Central memory CD8-positive, alpha-beta T cell (primary cell): ENCODE measurements at places on chromosomes 6 and 20.
A peak's percentile ranks its signal among the peaks of the same experiment; 100 is the strongest.

DNA sequence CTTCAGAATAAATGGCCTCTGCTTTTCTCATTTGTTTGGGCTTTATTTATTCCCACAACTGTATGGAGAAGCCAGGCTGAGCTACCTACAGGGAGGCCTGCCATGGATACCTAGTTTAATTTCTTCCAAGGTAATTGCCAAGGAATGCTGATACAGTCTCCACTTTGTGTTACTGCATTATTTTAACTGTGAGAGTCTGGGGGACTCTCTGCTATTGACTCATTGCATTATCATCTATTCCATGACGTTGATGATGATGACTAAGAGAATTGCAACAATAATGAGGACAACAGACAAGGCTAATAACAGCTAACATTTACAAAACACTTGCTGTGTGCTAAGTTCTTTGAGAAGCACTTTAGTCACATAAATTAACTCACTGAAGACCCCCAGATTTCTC, 88.3 kb upstream of the COL21A1 start:
- no peaks in the 10 kb centered on the region for H3K36me3 ChIP-seq
- no peaks in the 10 kb centered on the region for H3K4me1 ChIP-seq
- no peak overlapping the region for H3K27ac ChIP-seq
- no peak for DNase-seq

- no peaks in the 10 kb centered on the region for H3K27me3 ChIP-seq
- no peak for DNase-seq
- peaks cover 12% of the 10 kb centered on the region for H3K36me3 ChIP-seq
- peak overlapping the region; percentile 99 for H3K27ac ChIP-seq
- peaks cover 26% of the 10 kb centered on the region for H3K4me1 ChIP-seq
- peak overlapping the region; percentile 81 for H3K4me3 ChIP-seq
Measured at GRCh38 chr20:50193836-50194421, 3.3 kb downstream of the CEBPB start.

GRCh38 chr20:58154113-58154512, 74.3 kb downstream of the ANKRD60 start:
- peaks cover 83% of the 10 kb centered on the region for H3K27me3 ChIP-seq
- DNase-seq, result no peak
- H3K4me3 ChIP-seq, result no peak overlapping the region
- H3K27ac ChIP-seq, result no peak overlapping the region
- H3K36me3 ChIP-seq, result no peaks in the 10 kb centered on the region

DNA sequence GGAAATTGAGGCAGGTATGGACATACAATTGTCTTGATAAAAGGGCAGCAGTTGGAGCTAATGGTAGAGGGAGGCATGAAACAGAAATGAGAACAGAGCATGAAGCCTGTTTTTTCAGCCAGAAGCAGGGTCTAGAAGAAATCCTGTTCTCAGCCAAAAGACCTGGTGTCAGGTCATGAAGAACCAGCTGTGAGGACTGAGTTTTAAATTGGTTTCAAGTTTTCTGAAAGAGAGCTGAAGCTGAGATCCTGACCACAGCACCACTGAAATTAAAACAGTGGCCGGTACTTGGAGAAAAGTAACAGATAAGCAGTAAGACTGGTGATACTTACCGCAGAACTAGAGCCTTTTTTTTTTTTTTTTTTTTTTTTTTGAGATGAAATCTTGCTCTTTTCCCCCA, 283.8 kb upstream of the BMP2 start:
- no peaks in the 10 kb centered on the region for H3K27me3 ChIP-seq
- no peak overlapping the region for H3K4me3 ChIP-seq

- H3K4me1 ChIP-seq, result no peaks in the 10 kb centered on the region
- DNase-seq, result no peak
- H3K36me3 ChIP-seq, result no peaks in the 10 kb centered on the region
- no peak overlapping the region for H3K27ac ChIP-seq
- H3K4me3 ChIP-seq, result no peak overlapping the region
Measured at GRCh38 chr6:78243519-78243918, 590.7 kb downstream of the MEI4 start.

DNA sequence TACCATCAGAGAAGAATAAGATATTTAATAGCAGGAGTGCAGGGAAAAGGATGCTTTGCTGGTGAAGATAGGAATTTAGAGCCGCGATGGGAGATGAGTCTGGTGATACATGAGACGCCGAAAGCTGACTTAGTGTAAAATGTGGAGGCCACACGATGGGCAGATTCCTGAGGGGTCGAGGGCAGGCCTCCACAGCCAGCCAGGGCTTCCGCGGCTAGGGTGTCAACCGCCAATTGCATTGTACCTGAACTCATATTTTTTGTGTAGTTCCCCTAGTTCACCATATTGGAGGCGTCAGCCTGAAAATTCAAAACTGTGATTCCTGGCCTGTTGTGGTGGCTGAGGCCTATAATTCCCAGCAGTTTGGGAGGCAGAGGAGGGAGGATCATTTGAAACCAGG, 8.5 kb downstream of the ETV7 start:
- H3K36me3 ChIP-seq, result no peaks in the 10 kb centered on the region
- H3K27me3 ChIP-seq, result no peaks in the 10 kb centered on the region
- no peak overlapping the region for H3K27ac ChIP-seq
- H3K4me1 ChIP-seq, result no peaks in the 10 kb centered on the region
- no peak overlapping the region for H3K4me3 ChIP-seq

DNA sequence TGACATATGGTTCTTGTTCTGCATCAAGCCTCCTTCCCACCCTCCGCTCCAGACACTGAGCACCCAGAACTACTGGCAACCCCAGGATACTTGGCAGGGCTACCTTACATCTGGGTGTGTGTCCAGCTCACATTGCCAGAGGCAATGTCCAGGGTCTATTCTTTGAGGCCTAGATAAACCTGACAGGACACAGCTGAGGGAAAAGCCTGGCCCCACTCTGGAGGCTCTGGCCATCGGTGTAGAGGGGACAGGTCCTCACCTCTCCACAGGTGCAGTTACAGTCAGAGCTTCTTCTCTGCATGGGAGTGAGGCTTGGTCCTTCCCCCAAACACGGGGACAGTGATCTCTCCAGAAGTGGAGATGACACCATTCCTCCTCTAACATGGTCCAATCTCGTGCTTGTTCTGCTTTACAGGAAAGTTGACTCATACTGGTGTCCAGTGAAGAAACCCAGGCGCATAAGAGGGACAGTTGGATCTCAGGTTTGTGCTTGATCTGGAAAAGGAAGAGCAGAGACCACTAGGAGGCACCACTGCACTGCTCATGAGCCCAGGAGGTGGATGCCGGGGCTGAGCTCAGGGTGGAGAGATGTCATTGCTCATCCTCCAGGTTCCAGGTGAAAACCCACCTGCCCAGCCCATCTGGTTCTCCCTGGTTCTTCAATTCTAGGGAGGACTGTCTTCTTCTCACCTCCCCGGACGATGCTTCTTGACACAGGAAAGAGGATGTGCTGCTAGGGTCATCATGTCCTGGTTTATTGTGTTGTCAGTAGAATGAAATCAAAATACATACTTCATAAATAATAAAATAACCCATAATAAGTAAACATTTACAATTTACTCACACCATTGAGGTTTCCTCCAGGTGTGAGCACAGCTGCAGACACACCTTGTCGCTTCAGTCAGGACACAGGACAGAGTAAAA, 14.7 kb downstream of the HLA-F start:
- H3K27ac ChIP-seq, result no peak overlapping the region
- no peak overlapping the region for H3K4me3 ChIP-seq
- no peaks in the 10 kb centered on the region for H3K27me3 ChIP-seq
- no peaks in the 10 kb centered on the region for H3K36me3 ChIP-seq
- DNase-seq, result peak; percentile 58

DNA sequence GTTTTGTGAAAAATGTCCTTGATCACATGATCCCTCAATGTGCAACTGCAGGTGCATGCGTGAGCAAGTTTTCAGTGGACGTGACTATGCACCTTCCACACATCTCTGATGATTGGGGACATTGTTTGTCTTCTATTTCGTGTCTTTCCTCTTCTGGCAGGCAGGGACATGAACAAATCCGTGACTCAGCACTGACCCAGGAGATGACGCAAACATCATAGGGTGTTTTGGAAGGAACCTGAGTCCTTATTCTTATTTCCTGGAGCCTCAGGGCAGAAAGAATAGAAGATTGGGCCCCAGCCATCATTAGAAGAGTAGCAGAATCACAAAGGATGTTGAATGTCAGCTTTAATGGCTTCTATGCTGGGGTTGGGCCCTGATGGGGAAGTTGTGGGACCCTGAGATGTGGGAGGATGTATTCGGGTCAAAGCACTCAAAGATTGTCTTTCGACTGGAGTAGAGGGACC, 11.9 kb upstream of the SIRPD start:
- peaks cover 4% of the 10 kb centered on the region for H3K36me3 ChIP-seq
- H3K4me1 ChIP-seq, result no peaks in the 10 kb centered on the region
- no peaks in the 10 kb centered on the region for H3K27me3 ChIP-seq
- H3K27ac ChIP-seq, result no peak overlapping the region

DNA sequence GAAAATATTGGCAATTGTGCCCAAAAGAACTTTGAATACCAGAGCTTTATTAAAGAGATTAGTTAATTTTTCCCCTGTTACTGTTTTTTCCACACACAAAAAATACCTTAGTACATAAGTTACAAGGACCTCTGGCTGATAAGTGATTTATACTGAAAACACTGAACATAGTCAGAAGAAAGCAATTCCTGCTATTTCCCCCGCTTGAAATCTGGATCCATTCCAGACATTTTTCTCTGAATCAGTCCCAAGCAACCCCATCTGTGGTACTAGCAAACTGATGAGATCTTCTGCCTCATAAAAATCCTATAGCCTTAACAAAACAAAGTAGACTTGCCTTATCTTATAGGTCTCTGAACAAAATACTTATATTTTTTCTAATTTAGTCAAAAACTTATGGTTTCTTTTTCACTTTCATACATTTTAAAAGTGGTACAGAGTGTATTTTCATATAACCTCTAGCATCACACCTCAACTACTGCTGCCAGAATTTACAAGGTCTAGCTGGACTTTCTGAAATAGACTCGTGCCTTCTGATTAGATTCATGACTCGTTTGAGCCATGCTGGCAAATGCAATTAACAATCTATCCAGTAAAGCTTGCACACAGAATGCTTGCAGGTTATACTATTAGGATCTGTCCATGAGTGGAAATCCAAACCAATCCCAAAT, 111.9 kb downstream of the TBX18 start:
- DNase-seq, result no peak
- H3K27ac ChIP-seq, result no peak overlapping the region
- no peak overlapping the region for H3K4me3 ChIP-seq
- no peaks in the 10 kb centered on the region for H3K27me3 ChIP-seq

- no peak for DNase-seq
- H3K4me1 ChIP-seq, result peaks cover 8% of the 10 kb centered on the region
- no peak overlapping the region for H3K27ac ChIP-seq
- peaks cover 2% of the 10 kb centered on the region for H3K36me3 ChIP-seq
- no peak overlapping the region for H3K4me3 ChIP-seq
- peaks cover 10% of the 10 kb centered on the region for H3K27me3 ChIP-seq
Measured at GRCh38 chr6:33936886-33937285, 133.1 kb upstream of the MLN start.

DNA sequence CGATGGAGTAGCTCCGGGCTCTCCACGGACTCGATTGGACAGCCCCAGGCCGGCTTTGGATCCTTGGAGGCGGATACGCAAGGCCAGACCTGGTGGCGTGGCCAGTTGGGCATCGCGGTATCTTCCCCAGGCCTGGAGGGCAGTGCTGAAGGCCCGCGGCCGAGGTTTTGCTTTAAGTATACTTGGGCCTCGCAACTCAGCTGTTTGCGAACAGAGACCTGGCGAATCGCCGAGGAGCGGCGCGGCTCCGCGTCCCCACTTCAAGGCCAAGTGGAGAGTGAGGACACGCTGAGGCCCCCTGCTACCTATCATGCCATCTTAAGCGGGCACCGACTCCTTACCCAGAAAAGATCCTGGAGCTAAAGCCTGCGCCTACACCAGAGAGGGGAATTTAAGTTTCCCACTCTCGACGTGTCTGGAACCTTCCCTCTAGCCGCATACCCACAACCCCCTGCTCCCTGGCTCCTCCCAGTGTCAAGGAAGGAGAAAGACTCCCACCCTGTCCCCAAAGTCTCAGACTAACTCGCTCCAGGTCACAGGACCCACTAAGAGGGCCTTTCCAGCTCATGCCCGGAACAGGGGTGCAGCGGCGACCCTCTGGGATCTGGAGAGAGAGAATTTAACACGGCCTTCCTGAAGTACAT, 4.1 kb downstream of the LINC00237 start:
- H3K4me3 ChIP-seq, result peak overlapping the region; percentile 94
- H3K4me1 ChIP-seq, result peaks cover 26% of the 10 kb centered on the region
- H3K27me3 ChIP-seq, result peaks cover 66% of the 10 kb centered on the region
- H3K36me3 ChIP-seq, result peaks cover 20% of the 10 kb centered on the region
- H3K27ac ChIP-seq, result peak overlapping the region; percentile 44
- DNase-seq, result no peak

DNA sequence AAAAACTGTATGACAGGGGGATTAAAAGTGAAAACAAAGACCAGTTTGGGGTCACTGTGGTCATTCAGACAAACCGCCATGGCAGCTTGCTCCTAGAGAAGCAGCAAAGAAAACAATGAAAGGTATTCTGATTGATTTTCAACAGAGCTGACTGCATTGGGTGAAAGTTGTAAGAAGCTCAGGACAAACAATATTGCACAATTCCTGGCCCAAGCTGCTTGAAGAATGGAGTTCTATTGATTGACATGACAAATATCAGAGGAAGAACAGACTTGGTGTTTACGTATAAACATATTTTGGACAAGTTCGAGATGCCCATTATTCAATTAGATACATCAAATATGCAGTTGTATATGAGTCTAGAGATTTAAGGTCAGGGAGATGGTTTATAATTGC, 62.0 kb downstream of the TRIM38 start:
- H3K27ac ChIP-seq, result peak overlapping the region; percentile 20
- peaks cover 38% of the 10 kb centered on the region for H3K36me3 ChIP-seq
- DNase-seq, result no peak
- peaks cover 40% of the 10 kb centered on the region for H3K4me1 ChIP-seq

GRCh38 chr20:17320456-17320855, 93.6 kb downstream of the PCSK2 start:
- no peaks in the 10 kb centered on the region for H3K4me1 ChIP-seq
- no peak overlapping the region for H3K4me3 ChIP-seq
- DNase-seq, result no peak
- H3K27me3 ChIP-seq, result peaks cover 49% of the 10 kb centered on the region
- H3K36me3 ChIP-seq, result no peaks in the 10 kb centered on the region

GRCh38 chr6:12068899-12069557, 56.9 kb downstream of the HIVEP1 start:
- no peak for DNase-seq
- H3K27me3 ChIP-seq, result no peaks in the 10 kb centered on the region
- peaks cover 48% of the 10 kb centered on the region for H3K4me1 ChIP-seq
- H3K36me3 ChIP-seq, result peaks cover 3% of the 10 kb centered on the region

DNA sequence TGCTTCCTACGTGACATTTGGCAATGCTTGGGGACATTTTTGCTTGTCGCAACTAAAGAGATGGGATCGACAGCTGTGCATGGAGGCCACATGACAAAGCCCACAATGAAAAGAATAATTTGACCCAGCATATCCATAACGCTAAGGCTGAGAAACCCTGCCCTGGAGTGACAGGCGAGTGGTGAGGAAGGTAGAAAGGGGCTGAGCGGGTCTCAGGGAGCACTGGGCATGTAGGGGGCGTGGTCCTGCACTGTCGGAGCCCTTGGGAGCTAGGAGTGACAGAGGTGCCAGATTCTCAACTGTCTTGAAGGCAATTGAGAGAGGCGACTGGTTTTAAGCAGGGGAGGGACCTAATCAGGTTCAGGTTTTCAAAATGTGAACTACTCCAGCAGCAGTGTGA, 13.6 kb downstream of the GGTLC1 start:
- no peak overlapping the region for H3K4me3 ChIP-seq
- H3K36me3 ChIP-seq, result no peaks in the 10 kb centered on the region
- DNase-seq, result no peak
- no peaks in the 10 kb centered on the region for H3K4me1 ChIP-seq

- no peak for DNase-seq
- H3K4me3 ChIP-seq, result no peak overlapping the region
- peaks cover 5% of the 10 kb centered on the region for H3K4me1 ChIP-seq
- H3K27ac ChIP-seq, result no peak overlapping the region
- no peaks in the 10 kb centered on the region for H3K36me3 ChIP-seq
- H3K27me3 ChIP-seq, result peaks cover 19% of the 10 kb centered on the region
Measured at GRCh38 chr6:33985313-33985751, 160.6 kb downstream of the GRM4 start.
